ENCODE measurements at places on chromosomes 1 and 21.

GRCh38 chr1:162753998-162754585 is 36.4 kb upstream of the HSD17B7 start:
- no peak for DNase-seq

DNA sequence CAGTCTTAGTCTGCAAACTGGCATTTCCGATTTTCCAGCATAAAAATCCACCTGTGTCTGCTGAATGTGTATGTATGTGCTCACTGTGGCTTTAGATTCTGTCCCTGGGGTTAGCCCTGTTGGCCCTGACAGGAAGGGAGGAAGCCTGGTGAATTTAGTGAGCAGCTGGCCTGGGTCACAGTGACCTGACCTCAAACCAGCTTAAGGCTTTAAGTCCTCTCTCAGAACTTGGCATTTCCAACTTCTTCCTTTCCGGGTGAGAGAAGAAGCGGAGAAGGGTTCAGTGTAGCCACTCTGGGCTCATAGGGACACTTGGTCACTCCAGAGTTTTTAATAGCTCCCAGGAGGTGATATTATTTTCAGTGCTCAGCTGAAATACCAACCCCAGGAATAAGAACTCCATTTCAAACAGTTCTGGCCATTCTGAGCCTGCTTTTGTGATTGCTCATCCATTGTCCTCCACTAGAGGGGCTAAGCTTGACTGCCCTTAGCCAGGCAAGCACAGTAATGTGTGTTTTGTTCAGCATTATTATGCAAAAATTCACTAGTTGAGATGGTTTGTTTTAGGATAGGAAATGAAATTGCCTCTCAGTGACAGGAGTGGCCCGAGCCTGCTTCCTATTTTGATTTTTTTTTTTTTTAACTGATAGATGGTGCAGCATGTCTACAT is 2.5 kb upstream of the OLFML3 start:
- DNase-seq: no peak

DNA sequence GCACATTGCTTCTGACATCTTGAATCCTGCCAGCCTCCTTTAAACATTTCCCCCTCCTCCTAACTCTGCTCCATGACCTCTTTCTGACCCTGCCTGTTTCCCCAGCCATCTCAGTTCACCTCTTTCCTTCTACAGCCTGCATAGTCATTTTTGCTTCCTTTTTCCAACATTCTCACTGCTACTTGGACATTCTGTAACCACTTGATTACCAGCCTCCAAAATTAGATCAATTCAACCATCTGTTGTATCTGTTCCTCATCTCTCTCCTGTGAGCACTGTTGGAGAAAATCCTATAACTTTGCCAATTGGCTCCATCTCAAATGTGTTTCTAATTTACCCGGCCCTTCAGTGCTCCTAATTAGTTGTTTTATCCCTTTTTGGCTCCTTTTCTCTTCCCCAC is 27.5 kb upstream of the GPR88 start:
- no peak for DNase-seq

- peak; percentile 74 for DNase-seq
Measured at GRCh38 chr1:159132271-159132881, 39.0 kb upstream of the CADM3 start.

DNA sequence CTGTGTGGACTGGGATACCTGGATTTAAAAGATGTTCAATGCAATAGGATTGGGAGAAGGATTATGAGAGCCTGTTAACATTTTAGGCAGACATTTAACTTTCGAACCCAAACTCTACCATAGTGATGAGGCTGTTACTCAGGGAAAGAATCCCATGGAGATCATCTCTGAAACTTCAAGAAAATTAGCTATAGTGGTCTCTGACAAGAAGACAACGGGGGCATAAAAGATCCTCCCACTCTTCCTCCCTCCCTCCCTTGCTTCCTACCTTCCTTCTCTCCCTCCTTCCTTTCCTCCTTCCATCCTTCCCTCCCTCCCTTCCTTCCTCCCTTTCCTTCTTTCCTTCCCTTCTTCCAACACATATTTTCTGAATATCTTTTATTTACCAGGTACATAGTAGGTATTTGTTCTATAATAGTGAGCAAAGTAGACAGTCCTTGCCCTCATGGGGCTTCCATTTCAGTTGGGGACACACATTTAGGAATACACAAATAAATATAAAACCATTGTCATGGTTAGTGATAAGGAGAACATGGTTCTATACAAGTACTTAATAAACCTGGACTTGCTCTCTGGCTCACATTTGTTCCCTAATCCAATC is 143.2 kb downstream of the ATP6V1G3 start:
- DNase-seq: no peak

- DNase-seq: no peak
Measured at GRCh38 chr1:168991667-168992475, 114.6 kb upstream of the ATP1B1 start.

- DNase-seq: no peak
Measured at GRCh38 chr21:17736072-17736471, 83.1 kb downstream of the C21orf91 start.

- peak; percentile 87 for DNase-seq
Measured at GRCh38 chr1:23793018-23793781, 2.3 kb downstream of the LYPLA2 start.

- no peak for DNase-seq
Measured at GRCh38 chr1:170660871-170661645, 2.9 kb upstream of the PRRX1 start.

DNA sequence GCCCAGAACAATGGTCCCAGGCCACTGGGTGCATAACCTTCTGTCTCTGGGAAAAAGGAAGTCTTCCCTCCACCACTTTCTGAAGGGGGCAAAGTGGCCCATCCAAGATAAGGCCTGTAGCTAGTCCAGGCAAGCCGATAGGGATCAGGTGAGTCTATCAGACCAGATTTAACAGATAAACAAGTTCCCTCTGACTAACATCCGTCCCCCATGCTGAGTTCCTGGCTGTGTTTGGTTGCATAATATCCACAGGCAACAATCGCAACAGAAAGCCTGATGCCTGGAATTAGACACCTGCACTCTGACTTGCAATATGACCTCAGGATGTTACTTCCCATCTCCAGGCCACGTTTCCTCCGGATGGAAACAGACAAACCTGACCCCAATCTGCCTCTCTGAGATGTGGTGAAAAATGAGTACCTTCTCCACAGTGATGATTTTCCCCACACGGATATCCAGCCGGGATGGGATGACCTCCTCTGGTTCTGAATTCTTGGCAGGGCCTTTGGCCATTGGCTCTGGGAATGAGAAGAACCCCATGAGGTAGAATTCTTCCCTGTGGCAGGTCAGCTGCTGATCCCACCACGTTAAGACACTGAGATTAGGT is 36.4 kb downstream of the YARS1 start:
- DNase-seq: no peak

DNA sequence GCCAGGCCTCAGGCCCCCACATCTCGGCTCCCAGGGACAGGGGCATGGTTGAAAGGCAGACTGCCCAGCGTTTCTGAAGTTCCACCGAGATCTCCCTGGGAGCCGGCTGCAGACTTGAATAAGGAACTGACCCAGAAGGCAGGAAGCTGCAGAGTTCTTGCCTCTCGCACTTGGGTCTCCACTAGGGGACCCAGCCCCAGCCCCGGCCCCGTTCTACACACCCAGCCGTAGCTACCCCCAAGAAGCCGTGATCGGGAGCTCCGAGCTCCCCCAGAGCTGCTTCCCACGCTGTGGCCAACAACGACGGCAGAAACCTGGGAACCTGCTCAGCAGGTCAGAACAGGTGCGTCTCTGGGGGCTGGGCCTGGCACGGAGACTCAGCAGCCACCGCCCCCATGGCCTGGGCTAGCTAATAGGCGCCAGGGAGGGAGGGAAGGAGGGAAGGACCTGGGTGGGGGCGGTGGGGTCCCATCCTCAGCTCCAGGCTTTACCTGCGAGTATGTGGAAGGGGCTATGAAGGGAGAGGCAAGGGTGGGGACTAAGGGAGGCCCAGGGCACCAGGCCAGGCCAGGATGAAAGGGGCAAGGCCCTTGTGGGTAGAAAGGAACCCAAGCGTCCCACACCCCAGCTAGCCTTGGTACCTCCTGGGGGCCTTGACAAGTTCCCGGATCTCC is at the start of gene NECTIN4:
TSS of gene NECTIN4 (minus strand) at position 308 of the 674 bp plus-strand sequence. CDS start at position 46, 262 bp downstream.
- no peak for DNase-seq

DNA sequence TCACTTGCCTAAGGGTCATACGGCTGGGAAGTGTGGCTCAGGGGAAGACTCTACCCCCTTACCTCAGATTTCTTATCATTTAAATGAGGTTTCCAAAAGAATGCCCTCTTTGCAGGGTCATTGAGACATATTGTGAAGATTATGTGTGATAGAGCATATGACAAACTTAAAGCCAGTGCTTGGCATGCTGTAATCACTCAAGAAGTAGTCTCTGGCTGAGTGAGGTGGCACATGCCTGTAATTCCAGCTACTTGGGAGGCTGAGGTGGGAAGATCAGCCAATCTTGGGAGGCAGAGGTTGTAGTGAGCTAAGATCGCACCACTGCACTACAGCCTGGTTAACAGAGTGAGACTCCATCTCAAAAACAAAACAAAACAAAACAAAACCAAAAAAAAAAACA is 7.5 kb upstream of the LDLRAD2 start:
- no peak for DNase-seq

- DNase-seq: peak; percentile 48
Measured at GRCh38 chr1:100835866-100836842, 58.5 kb downstream of the EXTL2 start.

DNA sequence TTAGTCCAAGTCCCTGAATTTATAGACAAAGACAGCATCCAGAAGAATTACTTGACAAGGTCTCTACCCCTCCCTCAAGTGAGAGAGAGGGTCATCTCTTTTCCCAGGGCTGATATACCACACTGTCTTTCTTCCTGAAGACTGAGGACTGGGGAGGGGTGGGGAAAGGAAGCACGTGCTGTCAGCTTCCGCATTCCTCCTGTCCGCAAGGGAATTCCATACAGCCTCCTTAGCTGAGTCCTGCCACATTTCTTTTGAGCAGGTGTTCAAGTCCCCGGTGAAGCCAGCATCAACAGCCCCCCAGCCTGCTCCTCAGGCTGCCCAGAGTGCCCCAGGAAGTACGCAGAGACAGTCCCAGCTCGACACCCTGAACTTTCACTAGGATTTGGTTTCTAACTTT is 34.2 kb downstream of the PCAT6 start:
- DNase-seq: no peak

DNA sequence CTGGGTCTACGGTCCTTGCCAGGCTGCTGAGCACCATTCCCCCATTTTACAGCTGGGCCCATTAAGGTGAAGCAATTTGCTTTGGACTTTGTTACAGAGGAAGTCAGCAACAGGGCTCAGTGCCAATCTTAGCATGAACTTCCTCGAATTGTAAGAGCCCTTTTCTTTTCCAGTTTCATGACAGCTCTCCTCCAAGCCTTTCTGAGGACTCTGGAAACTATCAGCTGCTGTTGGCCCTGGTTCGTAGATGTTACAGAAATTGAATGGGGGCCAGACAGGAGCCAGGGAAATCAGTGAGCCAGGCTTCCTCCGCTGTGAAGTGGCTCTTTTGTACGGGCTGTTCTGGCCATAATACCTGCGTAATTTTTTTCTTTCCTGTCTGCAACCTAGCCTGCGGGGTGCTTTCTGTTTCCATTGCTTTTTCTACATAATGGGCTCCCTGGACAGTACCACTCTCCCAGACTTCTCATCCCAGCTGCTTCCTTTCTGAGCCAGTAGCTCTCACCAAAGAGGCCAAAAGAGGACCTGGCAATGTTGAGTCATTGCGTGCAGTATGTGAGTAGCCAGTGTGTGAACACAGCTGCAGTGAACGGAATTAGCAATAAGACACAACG is 386.3 kb downstream of the DISC1 start:
- DNase-seq: peak; percentile 69

GRCh38 chr1:78177708-78178270 is 132.0 kb downstream of the GIPC2 start:
- no peak for DNase-seq

DNA sequence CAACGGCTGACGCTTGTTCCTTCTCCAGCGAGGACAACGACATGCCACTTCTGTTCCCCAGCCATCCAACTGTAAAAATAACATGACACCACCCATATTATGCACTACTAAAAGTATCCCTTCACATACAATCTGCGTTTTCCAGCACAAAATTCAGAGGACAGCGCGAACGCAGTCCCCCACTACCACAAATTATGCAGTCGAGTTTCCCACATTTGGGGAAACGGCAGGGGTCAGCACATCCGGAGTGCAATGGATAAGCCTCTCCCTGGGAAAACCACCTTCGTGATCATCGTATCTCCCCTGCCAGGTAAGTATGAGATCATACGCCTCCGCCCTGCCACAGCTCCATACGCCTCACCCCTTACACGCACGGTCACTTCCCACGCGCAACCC is 120.9 kb downstream of the PPIAL4G start:
- DNase-seq: no peak

GRCh38 chr1:96009831-96010434 is 711.7 kb upstream of the PTBP2 start:
- DNase-seq: no peak

DNA sequence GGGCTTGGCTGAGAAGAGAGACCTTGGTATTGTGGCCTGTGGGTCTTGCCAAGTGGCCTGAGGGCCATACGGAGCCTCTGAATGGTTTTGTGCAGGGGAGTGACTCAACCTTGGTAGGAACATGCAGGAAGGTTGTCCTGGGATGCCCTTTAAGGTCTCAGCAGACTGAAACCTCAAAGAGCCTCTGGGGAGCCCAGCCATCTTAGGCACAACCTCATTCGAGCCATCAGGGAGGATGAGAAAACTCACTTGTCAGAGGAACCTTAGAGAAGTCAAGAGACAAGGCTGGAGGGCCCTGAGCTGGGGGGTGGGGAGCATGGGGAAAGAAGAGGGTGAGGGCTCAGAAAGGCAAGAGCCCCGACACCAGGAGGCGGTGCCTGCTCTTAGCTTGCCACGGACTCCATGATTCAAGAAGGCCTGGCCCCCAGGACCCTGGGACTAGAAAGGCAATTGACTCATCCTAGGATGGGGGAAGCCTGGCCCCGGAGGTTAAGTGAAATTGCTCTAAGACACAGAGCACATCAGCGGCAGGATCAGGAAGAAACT is 13.0 kb downstream of the IFI6 start:
- DNase-seq: peak; percentile 68

- DNase-seq: no peak
Measured at GRCh38 chr1:234963904-234964702, 164.5 kb downstream of the TOMM20 start.

- no peak for DNase-seq
Measured at GRCh38 chr1:38929054-38929453, 12.6 kb downstream of the RHBDL2 start.

- peak; percentile 83 for DNase-seq
Measured at GRCh38 chr1:203556047-203556851, 62.3 kb downstream of the OPTC start.

- no peak for DNase-seq
Measured at GRCh38 chr1:150021191-150021694, 10.7 kb upstream of the OTUD7B start.

DNA sequence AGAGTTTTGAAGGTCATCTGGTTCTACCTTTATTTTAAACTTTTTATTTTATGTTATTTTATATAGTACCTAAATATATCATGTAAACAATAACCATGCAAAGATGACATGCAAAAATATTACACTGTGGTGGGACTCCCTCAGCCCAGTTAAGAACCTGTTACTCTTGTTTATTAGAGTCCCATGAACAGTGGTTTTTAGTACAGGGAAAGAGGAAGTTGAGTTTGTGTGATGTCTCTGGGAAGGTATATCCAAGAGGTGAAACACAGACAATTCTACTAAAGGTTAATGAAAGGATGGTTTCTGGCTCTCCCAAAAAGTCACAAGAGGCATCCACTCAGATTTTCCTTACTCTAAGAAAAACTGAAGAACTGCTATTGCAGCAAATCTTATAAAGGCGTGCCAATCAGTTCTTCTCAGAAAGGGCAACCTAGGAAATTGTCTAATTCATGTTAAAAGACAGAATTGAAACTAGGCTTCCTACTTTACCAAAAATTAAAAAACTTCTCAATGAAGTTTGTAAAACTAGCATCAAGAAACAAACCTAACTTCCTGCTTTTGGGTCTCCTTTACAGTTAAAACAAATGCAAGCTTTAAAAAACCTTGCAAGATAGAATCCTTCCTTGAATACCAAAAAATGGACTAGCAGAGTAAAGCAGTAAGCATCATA is 19.9 kb downstream of the GFI1 start:
- no peak for DNase-seq
